ENCODE measurements at places on chromosomes 2 and 18. TPM values are rescaled to one million over a fixed set of nuclear protein-coding genes. Genes with fewer than 3 reads are reported as not detected.

C2orf15 gene
- 0.24 TPM for total RNA-seq

IL1RL2 gene
- total RNA-seq: 0.39 TPM

SIX2 gene
- total RNA-seq: 1.4 TPM

POTEI gene
- not detected for total RNA-seq

UPP2 gene
- total RNA-seq: not detected

IL1B gene
- total RNA-seq: 57.5 TPM

- DNase-seq: no peak
Observed at GRCh38 chr18:22841840-22842239, 91.3 kb upstream of the RBBP8 start.

- DNase-seq: no peak
Observed at GRCh38 chr2:224670203-224670602, 46.0 kb downstream of the CCDC195 start.

- DNase-seq: no peak
Observed at GRCh38 chr2:70646420-70646818, 92.8 kb upstream of the TGFA start.

- no peak for DNase-seq
Observed at GRCh38 chr2:9690252-9690651, 59.5 kb upstream of the YWHAQ start.

GRCh38 chr18:48866856-48867255 is 83.9 kb downstream of the SMAD7 start:
- DNase-seq: no peak

- DNase-seq: no peak
Observed at GRCh38 chr2:226845386-226846116, 9.7 kb downstream of the RHBDD1 start.

DNA sequence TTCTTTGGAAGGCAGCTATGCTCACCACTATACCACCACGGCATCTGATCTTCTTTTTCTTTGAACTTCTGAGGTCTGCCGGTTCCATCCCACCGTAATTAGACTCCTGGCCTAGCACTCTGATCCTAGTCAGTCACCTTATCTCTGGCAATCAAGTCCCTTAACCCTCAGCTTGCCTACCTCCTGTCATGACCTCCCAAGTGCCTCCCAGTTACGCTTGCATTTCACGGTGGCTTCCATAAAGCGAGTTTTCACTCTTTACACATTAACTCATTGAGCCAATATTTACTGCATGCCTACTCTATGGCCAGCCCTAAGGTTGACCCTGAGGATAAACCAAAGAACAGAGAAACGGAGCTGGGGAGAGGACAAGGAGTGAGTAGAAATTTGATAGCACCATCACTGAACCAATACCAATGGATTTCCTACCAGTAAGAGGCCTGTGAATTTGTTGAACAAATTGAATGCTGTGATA is 37.8 kb upstream of the TMEM182 start:
- no peak for DNase-seq

All from RPMI7951 (cell line).